ENCODE measurements at places on chromosomes 4 and X.

- DNase-seq = peak; percentile 38
Observed at GRCh38 chrX:639151-639550, 8.6 kb downstream of the SHOX start.

GRCh38 chr4:121669163-121669550 lies 27.6 kb downstream of the ANXA5 start:
- no peak for DNase-seq

DNA sequence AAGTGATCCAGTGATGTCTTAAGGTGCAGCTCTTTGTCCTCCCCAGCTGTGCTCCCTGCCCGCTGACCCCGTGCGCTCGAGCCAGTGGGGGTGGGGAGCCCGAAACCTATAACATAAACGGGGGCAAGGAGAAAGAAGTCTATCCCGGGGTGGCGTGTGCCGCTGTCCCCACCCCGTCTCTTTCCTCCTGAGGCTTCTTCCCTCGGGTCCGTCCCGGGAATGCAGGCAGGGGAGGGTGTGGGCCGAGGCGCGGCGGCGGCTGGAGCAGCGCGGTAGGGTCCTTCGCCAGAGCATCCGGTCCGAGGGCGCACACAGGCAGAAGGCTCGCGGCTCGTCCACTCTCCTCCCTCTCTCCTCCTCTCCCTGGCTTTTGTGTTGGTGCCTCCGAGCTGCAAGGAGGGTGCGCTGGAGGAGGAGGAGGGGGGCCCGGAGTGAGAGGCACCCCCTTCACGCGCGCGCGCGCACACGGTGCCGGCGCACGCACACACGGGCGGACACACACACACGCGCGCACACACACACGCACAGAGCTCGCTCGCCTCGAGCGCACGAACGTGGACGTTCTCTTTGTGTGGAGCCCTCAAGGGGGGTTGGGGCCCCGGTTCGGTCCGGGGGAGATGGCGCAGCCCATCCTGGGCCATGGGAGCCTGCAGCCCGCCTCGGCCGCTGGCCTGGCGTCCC lies at the start of gene RAB33A:
TSS of gene RAB33A (plus strand) at position 517 of the 681 bp plus-strand sequence. CDS start at position 618, 101 bp downstream.
- peak; percentile 73 for DNase-seq

- no peak for DNase-seq
Observed at GRCh38 chr4:53497487-53498244, 93.6 kb downstream of the LNX1 start.

DNA sequence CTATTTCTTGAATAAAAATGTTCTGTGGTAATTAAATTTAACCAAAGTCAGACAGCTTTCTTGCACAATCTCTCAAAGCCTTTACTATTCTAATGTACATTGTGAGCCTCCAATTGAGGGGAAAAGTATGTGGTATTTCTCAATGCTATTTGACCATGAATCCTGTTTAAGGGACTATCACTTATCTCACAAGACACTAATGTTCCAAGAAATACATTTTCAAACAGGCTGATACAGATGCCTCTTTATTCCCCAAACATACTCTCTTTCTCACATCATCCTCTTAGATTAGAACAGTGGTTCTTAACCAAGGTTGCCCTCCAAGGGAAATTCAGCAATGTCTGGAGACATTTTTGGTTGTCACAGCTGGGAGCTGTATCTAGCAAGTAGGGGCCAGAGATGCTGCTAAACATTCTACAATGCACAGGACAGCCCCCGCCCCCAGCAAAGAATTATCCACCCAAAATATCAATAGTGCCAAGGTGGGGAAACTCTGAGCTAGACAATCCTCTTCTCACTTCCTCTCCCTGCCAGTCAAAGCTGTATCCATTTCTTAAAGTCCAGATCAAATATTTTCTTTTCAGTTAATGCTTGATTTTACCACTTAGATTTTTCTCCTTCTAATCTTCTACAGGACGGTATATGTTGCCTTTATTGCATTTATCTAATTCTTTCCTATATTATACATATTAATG lies 129.2 kb upstream of the TRIM2 start:
- DNase-seq = no peak

DNA sequence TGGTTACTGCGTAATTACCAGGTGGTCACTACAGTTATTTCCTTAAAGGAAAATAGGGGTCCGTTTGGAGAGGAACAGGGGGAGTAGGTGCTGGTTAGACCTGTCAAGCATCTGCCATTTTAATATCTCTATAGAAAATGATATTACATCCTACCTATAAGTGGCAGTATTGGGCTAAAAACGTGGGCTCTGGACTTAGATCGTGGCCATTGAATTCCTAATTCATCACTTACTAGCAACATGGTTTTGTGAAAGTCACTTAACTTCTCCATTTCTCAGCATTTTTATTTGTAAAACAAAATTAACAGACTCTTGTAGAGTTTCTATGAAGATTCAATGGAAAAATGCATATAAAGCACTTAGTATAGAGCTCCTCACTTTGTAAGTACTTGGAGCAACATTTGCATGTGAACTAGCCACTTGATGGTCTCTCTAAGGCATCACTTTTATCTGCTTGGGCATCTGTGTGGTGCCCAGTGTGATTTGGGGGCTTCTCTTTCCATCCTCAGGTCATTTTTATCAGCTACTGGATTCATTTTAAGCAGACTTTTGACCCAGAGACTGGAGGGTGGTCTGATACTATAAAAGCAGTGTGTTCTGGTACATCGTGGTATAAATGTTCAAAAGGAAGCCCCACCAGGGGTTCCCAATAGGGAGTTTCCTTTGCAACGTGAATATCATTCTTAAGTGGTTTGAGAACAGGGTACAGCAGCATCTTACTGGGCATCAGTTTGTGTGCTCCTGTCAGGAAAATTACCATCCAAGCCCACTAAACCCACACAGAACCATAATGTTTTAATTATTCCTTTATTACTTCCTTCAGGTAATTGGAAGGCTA lies 42.7 kb upstream of the RASSF6 start:
- no peak for DNase-seq

DNA sequence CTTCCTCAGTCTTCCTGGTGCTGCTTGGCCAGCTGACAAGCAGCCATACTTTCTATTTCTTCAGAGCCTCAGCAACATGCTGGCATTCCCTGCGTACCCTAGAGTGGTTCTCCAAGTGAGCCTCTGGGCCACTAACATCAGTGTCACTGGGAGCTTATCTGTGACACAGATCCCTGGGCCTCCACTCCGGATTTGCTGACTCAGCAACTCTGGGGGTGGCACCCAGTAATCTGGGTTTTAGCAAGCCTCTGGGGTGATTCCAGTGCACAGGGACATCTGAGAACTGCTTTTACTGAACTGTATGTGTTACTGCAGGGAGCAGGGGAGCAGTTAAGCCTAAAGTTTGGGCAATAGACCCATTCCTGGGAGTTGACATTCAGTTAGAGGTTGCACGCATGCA lies 28.2 kb upstream of the HMGB3 start:
- DNase-seq = no peak

DNA sequence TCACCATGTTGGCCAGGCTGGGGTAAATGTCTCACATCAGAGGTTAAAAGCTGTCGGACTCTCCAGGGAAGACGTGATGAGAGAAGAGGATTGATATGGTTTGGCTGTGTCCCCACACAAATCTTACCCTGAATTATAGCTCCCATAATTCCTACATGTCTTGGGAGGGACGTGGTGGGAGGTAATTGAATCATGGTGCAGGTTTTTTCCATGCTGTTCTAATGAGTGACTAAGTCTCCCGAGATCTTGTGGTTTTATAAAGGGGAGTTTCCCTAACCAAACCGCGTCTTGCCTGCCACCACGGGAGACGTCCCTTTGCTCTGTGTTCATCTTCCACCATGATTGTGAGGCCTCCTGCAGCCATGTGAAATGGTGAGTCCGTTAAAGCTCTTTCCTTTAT lies 64.4 kb downstream of the ASMT start:
- no peak for DNase-seq

DNA sequence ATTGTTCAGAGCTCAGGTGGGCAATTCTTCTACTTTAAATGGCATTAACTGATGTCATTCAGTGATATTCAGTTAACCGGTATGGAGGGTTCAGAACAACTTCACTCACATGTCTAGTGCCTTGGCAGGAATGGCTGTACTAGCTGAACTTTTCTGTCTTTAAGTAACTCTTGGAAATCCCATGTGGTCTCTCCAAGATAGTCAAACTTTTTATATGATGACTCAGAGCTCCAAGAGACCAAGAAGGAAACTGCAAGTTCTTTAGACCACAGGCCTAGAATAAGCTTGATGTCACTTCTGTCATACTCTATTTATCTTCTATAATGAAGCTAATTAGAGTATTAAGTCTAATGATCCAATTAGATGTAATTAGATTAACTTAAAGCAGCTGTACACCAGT lies 24.9 kb downstream of the LHFPL1 start:
- DNase-seq = no peak

DNA sequence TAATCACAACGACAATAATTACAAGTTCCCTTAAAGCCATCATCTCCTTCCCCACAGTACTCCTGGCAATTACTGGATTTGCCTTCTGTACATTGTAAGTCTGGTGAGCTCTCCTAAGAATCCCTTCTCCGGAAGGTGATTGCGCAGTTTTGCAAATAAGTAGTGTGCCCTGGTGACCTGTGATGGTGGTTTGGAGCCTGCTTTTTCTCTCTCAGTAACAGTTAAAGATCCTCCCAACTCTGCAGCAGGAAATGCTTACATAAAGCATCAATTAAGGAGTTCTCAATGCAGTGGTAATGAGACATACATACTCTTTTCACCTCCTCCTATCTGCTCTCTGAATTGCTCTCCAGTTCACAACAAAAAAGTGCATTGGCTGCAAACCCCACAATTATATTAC lies 159.7 kb downstream of the SH2D1A start:
- no peak for DNase-seq

GRCh38 chr4:2871466-2871865 lies 27.8 kb downstream of the ADD1 start:
- DNase-seq = no peak

GRCh38 chr4:72875138-72875537 lies 194.4 kb downstream of the COX18 start:
- DNase-seq = no peak

DNA sequence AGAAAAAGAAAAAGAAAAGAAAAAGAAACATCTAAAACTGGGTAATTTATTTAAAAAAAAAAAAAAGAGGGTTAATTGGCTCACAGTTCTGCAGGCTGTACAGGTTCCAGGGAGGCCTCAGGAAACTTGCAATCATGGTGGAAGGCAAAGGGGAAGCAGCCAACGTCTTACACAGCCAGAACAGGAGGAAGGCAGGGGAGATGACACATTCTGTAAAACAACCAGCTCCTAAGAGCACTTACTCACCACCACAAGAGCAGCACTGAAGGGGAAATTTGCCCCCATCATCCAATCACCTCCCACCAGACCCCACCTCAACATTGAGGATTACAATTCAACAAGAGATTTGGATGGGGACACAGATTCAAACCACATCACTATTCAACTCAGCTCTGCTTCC lies 36.8 kb upstream of the TMEM184C start:
- DNase-seq = no peak

- DNase-seq = peak; percentile 58
Observed at GRCh38 chr4:14345356-14345775, 656.9 kb upstream of the CPEB2 start.

GRCh38 chrX:66728818-66729271 lies 90.0 kb upstream of the EDA2R start:
- peak; percentile 56 for DNase-seq

- DNase-seq = no peak
Observed at GRCh38 chrX:17405225-17405969, 30.4 kb downstream of the NHS start.

DNA sequence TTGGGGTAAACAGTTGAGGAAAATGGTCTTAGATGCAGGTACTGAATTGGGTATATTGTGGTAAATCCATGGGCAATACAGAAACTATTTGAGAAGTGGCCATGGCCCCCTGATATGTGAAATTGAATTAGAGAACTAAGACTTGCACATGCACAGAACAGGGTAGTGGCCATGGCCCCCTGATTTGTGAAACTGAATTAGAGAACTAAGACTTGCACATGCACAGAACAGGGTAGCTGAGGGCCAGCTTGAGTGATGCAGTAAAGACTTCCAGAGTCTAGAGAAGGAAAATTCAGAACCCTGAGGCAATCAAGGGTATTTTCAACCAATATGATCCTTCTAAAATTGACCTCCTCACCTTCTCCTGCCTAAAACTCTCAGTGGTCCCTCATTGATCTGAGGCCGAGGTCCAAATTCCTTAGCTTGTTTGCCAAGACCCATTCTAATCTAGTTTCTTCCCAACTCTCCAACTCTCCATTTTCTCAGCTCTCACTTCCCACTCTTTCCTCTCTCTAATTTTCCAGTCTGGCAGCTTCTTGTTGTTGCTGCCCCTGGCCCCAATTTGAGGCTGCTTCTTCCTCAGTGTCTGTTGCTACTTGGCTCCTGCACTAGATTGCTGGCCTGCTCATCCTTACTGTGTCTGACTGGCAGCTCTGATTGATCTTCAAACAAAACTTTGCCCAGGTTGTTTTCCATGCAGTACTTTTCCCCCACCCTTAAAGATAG lies 72.4 kb downstream of the FRAS1 start:
- DNase-seq = no peak

GRCh38 chr4:98744372-98745150 lies 86.2 kb upstream of the TSPAN5 start:
- DNase-seq = no peak

GRCh38 chrX:69317721-69318120 lies 152.5 kb upstream of the PJA1 start:
- no peak for DNase-seq

GRCh38 chr4:1116838-1117237 lies 3.5 kb upstream of the RNF212 start:
- peak; percentile 5 for DNase-seq

DNA sequence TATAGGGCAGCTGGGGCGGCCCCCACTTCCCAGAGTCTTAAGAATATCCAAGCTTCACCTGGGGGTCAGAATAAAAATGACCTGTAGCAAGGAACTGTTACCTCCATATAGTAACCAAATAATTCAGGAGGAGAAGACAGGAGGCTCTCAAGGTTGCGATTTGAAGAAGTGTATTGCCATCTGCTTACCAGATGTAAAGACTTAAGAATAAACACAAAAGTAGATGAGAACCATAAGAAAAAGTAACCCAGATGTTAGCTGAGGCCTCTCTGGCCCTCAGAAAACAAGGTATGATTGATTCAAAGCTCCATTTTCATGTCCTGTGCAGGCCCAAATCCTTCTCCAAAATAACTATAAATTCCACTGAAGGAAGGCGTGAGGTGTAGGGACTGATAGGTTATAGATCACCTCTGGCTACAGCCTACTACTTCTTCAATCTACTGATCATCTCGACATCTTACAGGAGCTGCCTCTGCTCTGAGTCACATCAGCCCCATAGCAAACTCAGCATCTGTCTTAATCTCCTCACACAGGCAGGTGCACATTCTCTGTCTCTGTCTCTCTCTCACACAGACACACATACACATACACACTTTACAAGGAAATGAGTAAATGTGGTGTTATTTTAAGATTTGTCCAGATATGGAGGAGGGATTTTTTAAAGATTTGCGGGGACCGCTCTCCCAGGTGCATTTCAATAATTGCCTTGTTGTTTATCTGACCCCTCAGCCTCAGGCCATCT lies 193.9 kb upstream of the EDNRA start:
- no peak for DNase-seq

GRCh38 chr4:137238456-137239162 lies 293.7 kb downstream of the PCDH18 start:
- DNase-seq = no peak

DNA sequence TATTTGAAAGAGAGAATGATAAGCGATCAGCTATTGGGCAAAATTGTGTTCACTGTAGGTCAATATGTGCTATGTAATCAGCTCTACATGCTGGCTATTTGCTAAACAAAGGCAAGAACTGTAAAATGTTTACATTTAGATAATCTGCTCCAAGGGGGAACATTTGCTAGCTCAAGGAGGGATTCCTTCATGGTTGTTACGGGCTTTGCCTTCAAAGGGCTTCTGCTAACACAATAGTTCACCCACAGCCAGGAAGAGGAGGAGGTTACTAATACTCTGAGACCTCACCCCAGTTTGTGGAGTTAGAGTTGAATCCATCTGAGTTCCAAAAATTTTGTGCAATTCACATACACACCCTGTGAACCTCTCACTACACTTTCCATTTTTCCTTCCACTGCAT lies 107.6 kb upstream of the BMP3 start:
- no peak for DNase-seq

Data from osteoblast (primary cell).